ENCODE measurements at places on chromosomes 2 and 18.

DNA sequence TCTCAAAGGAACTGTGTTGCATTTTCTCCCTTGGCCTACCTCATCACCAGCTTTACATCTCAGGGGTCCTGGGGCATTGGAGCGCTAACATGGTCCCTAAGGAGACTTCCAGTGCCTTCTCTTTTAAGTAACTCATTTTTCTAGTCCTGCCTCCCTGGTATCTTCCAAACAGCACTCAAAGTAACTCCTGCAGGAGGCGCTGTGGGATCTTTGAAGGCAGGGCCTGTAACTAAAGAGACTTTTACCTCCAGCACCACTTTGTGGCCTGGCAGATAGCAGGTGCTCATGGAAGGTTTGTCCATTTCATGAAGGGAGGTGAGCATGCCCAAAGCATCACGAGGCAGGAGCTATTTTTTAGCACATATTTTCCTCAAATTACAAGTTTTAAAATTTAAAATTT, 411.0 kb upstream of the GYPC start:
- peak; percentile 57 for DNase-seq

- DNase-seq = no peak
These were observed 17.9 kb upstream of the CAVIN2 start for GRCh38 chr2:191864628-191865374.

DNA sequence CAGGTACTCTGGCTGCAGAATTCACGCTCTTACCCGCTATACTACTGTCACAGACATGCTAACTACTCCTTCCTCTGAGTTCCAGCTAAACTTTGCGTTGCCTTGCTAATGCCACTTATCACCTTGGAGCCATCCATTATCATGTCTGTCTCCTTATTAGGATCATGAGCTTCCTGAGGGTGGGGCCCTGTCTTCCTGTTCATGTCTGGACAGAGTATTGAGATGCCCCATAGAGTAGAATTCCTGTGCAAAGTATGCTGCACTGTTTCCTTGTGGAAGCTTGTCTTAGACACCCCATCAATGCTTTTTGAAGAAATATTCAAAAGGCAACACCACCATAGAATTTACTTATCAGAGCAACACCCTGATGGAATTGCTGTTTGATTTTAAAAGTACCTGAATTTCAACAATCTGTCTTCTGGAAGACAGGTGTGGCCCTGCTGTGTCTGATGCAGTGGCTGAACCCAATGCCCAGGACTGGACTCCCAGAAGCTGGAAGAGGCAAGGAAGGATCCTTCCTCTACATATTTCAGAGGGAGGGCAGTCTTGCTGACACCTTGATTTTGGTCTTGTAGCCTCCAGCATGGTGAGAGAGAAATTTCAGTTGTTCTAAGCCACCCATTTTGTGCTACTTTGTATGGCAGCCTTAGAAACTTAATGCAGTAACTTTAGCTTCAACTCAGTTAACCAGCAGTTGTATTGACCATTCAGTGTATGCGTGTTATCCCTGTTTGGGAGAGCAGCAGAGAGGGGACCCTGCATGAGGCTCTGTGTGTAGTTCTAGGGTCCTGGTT, 5.6 kb downstream of the LAMA3 start:
- no peak for DNase-seq

DNA sequence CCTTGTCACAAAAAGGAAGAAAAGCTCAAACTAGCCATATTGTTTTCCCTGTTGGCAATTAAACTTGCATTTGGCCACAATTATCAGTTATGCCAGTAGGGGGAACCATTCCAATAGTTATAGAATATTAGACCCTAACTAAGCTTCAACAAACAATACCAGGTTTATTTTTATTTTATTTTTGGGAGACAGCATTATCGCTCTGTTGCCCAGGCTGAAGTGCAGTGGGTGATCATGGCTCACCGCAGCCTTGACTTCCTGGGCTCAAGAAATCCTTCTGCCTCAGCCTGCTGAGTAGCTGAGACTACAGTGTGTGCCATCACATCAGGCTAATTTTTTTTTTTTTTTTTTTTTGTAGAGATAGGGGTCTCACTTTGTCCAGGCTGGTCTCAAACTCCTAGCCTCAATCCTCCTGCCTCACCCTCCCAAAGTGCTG, 102.1 kb downstream of the ATAD2B start:
- peak; percentile 45 for DNase-seq

GRCh38 chr2:71454221-71455010, 1.1 kb downstream of the DYSF start:
- DNase-seq = no peak
